MG63 (cell line): ENCODE measurements at places on chromosomes 6 and 20. TPM values are rescaled to one million over a fixed set of nuclear protein-coding genes. Genes with fewer than 3 reads are reported as not detected.

The CCNC gene
- 129 and 226 TPM in 2 replicates for total RNA-seq

The TOX2 gene
- total RNA-seq, result 0.89 TPM in 1 of 2 replicates, not detected in the other

The C20orf202 gene
- total RNA-seq, result not detected in 2 replicates

The BYSL gene
- total RNA-seq, result 34.0 and 64.8 TPM in 2 replicates

The LY86 gene
- not detected in 2 replicates for total RNA-seq

The CRISP2 gene
- total RNA-seq, result not detected in 2 replicates

The TBXT gene
- total RNA-seq, result not detected in 2 replicates

The F13A1 gene
- not detected in 2 replicates for total RNA-seq

The MOG gene
- total RNA-seq, result not detected in 2 replicates

The TFAP2A gene
- total RNA-seq, result 9.5 and 14.8 TPM in 2 replicates

DNA sequence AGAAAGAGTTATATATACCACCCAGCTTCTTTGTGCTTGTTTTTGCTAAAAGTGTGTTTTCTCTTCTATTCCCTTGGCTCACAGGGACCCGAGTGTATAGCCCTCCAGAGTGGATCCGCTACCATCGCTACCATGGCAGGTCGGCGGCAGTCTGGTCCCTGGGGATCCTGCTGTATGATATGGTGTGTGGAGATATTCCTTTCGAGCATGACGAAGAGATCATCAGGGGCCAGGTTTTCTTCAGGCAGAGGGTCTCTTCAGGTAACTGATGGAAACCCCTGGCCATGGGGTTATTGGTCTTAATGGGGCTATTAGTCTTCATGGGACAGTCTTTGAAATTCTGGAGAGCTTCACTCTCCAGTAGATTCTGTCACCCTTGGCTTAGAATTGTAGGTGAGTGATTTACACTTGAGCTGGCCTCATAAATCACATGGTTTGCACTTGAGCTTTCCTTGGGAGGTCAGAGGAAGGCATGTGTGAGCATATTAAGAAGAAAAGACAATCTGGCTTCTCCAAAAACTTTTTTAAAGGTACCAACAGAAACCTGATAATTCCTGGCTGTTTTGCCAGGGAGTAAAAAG, 3.0 kb downstream of the PIM1 start:
- DNase-seq, result no peak

DNA sequence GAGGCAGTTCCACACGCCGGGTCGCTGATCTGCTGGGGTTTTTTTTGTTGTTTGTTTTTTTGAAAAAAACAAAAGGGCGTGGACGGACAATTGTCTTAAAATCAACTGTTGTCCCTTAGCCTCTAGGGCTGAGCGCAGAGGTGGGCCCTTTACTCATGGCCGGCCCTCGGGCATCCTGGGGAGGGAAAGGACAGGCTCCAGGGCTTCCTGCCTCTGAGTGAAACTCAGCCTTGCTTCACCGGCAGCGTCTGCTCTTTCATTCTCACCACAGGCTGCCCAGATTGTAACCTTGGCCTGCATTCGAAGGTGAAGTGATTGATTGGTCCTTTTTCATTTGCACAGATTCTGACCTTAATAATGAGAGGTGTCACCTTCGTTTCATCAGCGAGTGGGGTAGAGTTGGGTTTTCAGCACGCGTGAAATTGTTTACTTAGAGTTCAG, 797 bp downstream of the SMIM13 start:
- DNase-seq, result peak; percentile 71

DNA sequence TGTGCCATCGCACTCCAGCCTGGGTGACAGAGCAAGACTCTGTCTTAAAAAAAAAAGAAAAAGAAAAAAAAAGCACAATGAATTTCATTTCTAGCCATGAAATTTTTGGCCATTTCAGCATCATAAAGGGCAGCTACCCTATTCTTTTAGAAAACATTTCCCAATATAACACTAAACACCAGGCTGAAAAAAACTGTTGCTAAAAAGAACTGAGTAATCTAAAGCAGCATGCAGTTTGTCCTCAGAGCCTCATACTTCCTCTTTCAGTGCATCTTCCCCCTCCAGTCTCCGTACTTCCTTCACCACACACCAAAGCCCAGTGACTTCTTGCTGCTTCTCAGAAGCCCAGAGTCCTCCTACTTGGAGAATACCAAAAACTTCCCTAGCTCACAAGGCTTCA, 5.6 kb upstream of the IFNGR1 start:
- no peak for DNase-seq

DNA sequence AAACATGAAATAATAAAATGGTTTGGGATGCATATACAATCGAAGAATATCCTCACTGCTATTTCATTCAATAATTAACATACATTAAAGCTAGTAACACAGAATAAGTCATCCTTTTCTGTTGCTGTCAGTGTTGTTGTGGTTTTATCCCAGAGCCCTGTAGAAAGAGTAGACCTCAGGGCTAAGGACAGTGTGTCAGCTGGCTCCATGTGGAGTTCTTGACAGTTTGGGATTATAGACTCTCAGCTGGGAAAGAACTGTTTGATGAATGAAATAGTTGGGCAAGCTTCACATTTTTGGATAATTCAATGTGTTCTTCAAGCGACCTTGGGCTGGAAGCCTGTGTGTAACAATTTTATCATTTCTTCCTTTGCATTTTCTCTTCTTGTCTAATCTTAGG, 10.1 kb downstream of the UTRN start:
- DNase-seq, result no peak

DNA sequence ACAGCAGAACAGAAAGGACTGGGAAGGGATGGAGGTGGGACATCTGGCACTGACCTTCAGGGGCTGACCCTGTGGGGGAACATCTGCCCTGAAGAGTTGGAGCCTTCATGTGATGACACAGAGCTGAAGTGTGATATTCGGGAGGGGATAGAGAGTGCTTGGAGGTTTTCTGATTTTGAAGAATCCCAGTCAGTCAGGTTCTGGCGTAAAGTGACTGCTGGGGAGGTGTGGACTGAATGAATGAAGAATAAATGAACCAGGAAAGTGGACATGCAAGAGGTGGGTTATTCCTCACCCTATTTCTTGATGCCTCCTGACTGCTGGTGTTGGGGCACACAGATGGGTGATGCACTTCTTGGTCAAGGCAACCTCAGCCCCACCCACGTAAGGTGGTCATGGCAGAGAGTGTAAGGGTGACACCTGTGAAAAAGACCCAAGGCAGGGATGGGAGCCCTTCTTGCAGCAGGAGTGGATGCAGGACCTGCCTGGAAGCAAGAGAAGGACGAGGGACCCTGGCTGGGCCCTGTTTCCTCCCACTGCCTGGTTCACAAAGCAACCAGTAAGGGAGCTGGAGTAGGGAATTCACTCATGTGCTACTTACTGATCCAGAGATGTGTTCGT, 13.1 kb downstream of the MICA start:
- no peak for DNase-seq

DNA sequence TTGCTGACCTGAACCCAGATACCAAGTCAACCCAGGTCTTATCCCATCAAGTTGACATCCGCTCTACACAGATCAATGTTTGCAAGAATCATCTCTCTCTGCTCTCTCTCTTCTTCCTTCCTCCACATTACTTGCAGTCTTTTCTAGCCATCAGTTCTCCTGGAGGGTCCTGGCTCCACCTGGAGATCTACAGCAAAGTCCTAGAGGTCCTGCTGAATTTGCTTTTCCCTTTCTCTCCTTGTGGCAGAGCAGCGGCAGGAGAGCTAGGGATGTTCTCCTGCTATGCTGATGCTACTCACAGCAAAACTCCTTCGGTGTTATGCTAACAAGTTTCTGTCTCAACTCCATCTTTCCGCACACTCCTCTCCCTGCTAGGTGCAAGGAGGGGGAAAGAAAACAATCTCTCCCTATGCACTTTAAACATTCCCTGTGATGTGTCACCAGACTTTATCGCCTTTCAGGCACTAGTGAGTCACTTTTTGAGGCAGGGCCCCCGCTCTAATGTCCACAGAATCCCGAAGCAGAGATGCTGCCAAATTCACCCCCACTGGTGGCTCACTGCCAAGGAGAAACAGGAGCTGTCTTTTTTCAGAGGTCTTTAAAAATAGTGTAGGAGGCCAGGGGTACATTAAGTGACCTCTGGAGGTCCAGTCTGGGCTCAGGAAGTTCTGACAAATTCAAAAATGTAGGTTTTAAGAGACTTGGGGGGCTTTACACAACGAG, 62.6 kb downstream of the FAM50B start:
- DNase-seq, result peak; percentile 73

- DNase-seq, result no peak
Measured at GRCh38 chr20:8557711-8558110, 425.6 kb downstream of the PLCB1 start.

GRCh38 chr20:18507218-18508191, at the start of gene SEC23B:
Gene SEC23B (plus strand): TSS chr20:18507940. CDS start chr20:18510836, 2,896 bp downstream.
- peak; percentile 95 for DNase-seq

DNA sequence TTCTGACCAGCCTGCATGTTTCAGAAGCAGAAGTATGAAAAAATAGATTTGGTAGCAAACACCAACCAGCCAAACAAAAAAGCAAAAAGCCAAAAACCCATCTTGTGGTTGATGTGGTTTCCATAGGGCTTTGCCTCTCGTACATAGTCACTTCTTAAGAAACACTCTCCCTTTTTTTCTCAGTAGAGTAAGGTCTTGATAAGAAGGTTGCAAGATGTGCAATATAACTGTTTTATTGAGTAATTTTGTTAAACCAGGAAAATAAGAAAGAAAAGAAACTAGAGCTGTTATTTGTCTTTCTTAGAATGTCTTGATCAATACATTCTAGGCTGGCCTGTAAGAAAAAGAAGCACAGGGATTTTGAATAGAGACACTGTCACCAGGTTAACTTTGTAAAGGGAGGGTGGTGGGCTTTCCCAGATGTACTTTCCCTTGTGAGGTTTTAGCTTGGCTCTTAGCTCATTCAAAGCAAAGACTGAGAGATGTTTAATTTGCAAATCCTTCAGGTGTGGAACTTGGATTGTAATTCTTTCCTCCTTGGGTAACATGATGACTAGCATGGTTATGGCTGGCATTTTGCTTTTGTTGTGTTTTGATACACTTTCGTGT, 49.7 kb downstream of the AKAP12 start:
- no peak for DNase-seq

GRCh38 chr20:44856442-44856841, 29.1 kb upstream of the YWHAB start:
- DNase-seq, result no peak

- no peak for DNase-seq
Measured at GRCh38 chr20:33852626-33853506, 41.7 kb downstream of the CHMP4B start.

GRCh38 chr6:75130784-75131183, 75.1 kb downstream of the COL12A1 start:
- DNase-seq, result peak; percentile 83

- no peak for DNase-seq
Measured at GRCh38 chr20:41367393-41367695, 726 bp upstream of the EMILIN3 start.

GRCh38 chr20:24157213-24157612, 168.6 kb upstream of the GGTLC1 start:
- DNase-seq, result no peak

- no peak for DNase-seq
Measured at GRCh38 chr6:41757271-41757670, 10.1 kb upstream of the PGC start.

DNA sequence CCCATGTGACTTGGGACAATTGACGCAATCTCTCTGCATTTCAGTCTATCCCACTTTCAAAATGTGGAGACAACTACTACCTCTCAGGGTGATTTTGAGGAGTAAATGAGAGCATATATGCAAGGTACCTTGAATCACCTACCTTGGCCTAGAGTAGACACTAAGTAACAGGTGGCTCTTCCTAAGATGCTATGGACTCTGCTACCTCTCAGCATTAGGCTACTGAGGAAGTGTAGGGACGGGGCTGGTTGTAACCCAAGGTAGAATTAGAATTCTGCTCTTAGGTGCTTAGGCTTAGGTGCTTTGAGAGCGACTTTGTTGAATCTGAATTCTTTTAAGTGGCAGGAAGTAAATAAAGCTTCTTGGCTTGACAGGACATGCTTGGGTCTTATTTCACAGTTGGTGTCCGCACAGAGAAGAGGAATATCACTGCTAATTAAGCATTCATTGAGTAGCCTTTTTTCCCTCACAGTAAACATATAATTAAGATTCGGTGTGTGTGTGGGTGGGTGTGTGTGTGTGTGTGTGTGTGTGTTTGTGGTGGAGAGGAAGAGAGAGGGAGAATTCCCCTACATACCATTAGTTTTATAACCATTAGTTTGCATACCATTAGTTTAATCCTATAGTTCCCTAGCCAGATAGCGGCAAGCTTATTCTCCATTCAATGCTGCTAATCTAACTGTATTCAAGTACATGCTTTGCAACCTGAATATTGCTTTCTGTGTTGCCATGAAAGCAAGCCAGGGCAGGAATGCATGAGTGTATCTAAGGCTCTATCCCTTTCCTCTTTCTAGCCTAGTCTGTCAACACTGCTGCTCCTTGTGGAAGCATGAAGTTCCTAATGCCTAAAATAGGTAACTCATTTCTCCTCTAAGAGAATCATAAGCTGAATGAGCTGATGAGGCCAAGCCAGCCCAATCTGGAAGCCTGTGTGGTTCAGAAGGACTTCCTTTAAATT, 112.5 kb downstream of the IPCEF1 start:
- DNase-seq, result no peak

- no peak for DNase-seq
Measured at GRCh38 chr6:43977404-43978111, 149.7 kb downstream of the MRPL14 start.

- no peak for DNase-seq
Measured at GRCh38 chr6:112560651-112561050, 213.5 kb downstream of the RFPL4B start.

- DNase-seq, result peak; percentile 27
Measured at GRCh38 chr6:39411465-39411864, 89.0 kb upstream of the KCNK16 start.

DNA sequence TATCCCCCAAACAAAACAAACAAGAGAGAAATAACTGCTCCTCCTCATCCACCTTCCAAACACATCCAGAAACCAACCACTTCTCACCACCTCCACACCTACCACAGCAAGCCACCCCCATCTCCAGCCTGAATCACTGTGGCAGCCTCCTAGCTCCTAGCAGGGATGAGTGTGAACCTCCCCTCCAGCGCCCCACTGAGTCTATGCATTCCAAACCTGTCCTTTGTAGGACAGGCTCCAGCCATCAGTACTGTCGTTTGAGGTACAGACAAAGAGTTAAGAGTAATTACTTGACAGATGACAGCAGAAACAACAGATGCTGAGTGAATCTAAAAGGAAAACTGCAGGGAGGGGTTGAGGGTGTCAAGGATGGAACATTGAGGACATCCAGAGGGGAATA, 2.4 kb downstream of the METTL24 start:
- DNase-seq, result no peak

- peak; percentile 64 for DNase-seq
Measured at GRCh38 chr20:44651684-44652423, at the start of gene ADA. Gene ADA (minus strand): TSS chr20:44651699. CDS start chr20:44651607, 92 bp downstream.

GRCh38 chr20:24033151-24033550, 44.6 kb upstream of the GGTLC1 start:
- no peak for DNase-seq

DNA sequence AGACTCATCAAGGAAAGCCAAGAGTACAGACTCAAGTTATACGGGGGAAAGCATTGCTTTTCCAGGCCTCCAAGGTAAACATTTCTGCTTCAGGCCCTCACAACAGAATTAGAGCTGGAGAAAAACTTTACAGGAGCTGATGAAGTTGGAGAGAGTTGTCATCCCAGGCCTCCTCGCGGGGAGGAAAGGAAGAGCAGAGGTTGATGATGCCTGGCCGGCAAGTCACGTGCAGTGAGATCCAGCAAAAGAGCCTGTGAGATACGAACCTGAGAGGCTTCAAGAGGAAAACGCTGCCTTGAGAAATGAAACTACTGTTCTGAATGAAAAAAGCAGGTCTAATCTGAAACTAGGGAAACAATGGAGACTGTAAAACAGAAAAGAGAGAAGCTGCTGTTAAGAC, 122.9 kb downstream of the FAM120B start:
- no peak for DNase-seq
